ENCODE measurements at places on chromosomes 13 and 19.
A peak's percentile ranks its signal among the peaks of the same experiment; 100 is the strongest.

GRCh38 chr13:99566125-99567083 lies 65.1 kb downstream of the TM9SF2 start:
- no peak for DNase-seq

DNA sequence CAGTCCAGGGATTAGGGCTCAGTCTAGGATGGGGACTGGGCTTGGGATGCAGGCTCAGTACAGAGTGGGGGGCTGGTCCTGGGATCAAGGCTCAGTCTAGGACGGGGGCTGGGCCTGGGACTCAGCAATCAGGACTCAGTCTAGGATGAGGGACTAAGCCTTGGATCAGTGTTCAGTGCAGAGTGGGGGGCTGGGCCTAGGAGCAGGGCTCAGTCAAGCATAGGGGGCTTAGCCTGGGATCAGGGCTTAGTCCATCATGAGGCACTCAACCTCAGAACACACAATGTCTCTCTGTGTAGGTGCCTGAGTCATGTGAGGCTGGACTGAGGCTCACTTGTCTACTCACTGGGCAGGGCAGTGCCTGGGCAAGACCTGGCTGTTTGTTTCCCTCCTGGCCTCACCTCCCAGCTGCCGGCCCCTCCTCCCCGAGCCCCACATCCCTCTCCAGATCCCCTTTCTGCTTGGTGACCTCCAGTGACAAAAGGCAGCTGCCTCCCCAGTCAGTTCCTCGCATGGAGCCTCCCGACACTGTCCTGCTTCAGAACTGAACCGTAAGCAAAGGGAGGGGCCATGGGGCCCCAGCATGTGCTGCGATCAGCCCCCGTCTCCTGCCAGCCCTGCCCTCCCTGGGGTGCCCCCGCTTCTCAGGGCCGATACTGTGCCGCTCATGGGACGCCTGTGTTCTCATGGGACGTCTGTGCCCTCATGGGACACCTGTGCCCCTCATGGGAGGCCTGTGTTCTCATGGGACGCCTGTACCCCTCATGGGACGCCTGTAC lies 6.5 kb upstream of the S1PR4 start:
- DNase-seq: no peak

- DNase-seq: peak; percentile 3
These were observed 29.2 kb downstream of the ZNF844 start for GRCh38 chr19:12093777-12094176.

GRCh38 chr19:40249201-40249600 lies 22.7 kb upstream of the CCNP start:
- DNase-seq: no peak

DNA sequence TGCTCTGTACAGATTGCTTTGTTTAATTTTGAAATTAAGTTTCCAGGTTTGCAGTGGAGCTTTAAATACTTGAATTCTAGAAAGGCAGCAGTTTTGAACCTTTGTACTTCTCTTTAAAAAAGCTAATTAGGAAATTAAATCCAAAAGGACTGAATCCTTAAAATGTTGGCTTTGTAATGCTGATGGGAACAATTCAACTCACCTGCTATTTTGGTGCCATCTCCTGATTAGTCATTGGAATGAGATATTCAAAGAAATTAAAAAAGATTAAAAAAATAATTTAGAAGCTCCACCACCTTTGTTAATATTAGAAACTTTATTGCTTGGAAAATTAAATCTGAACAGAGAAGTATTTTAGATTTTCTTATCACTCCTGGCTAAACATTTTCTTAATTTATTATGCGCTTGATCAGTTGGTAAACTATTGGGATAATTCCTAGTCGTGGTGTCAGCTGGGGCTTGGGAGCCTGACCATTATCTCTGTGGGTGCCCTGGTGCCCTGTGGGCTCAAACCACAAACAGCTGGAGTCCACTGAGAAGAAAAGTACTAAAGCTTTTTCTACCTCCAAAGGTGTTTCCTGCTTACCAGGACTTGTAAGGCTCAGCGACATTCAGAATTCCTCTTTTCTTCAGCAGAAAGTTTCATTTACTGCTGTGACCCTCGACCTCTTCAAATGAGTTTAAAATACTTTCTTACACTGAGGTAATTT lies 540.4 kb downstream of the DIAPH3 start:
- DNase-seq: no peak

DNA sequence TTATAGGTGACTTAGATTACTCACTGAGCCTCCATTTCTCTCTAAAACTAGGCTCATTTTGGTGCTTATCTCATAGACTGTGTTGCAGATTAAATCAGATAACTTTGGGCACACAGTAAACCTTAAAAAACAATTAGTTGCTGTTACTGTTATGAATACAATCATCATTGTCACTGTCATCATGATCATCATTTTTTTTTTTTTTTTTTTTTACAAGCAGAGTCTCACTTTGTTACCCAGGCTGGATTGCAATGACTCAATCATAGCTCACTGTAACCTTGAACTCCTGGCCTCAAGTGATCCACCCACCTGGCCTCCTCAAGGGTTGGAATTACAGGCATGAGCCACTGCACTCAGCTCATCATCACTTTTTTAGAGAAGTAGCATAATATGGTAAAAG lies 60.0 kb downstream of the VWA8 start:
- DNase-seq: peak; percentile 26

DNA sequence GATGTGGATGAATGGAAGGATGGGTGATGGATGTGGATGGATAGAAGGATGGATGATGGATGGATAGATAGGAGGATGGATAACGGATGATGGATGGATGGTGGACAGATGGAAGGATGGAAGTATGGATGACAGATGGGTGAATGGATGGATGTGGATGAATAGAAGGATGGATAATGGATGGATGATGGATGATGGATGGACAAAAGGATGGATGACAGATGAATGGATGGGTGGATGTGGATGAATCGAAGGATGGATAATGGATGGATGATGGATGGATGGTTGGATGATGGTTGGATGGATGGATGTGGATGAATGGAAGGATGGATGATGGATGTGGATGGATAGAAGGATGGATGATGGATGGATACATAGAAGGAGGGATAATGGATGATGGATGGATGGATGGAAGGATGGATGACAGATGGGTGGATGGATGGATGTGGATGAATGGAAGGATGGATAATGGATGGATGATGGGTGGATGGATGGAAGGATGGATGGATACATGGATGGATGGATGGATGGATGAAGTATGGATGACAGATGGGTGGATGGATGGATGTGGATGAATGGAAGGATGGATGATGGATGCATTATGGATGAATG lies 39.3 kb downstream of the TMEM255B start:
- no peak for DNase-seq

All from activated CD4-positive, alpha-beta T cell treated with anti-CD3 and anti-CD28 coated beads, Interleukin-2, Interleukin-6, amounts not matched to agents 100 ng/mL and 50 ng/mL, durations not matched to agents 16 hours and 8 hours (primary cell).